Kasumi-1 (cell line): ENCODE measurements at places on chromosomes 6 and 20.

GRCh38 chr20:50607850-50608749 is 83.2 kb downstream of the RIPOR3 start:
- no peak for DNase-seq

- no peak for DNase-seq
Measured at GRCh38 chr6:130366107-130367005, 539 bp downstream of the TMEM200A start.

DNA sequence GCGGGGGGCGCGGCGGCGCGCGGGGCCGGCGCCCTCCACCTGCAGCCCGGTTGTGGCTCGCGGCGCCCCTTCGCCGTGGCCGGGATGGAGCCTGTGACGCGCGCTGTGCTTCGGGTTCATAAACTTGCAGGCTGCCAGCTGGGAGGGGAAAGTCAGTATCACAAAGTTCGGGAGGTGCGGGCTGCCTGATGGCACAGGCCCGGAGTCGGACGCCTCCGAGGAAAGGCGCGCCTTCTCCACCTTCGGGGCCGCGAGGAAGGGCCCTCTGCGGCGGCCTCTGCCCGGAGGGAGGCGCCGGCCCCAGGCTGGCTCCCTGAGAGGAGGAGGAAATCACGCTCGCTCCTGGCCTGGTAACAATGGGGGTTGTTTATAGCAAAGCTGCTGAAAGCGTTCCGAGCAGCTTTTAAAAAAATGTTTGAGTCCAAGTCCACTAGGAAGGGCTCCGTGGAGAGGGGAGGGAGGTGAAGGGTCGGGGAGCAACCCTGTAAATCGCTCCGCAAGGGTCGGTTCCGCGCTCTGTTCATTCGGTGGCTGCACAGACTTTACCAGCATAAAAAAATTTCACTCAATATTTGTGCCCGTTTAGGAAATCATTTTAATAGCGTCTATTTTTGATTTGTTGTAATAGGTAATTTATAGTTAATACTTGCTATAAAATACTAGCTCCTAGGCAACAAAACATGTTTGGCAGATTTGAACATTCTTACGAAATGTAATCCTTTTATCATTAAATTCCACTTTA is 1.0 kb downstream of the AFDN start:
- DNase-seq, result peak; percentile 8

GRCh38 chr6:53056273-53056672 is 8.9 kb upstream of the FBXO9 start:
- DNase-seq, result no peak

GRCh38 chr6:106177786-106178185 is 91.7 kb downstream of the PRDM1 start:
- no peak for DNase-seq

GRCh38 chr6:80457439-80457933 is 351.0 kb downstream of the BCKDHB start:
- no peak for DNase-seq

- no peak for DNase-seq
Measured at GRCh38 chr6:135759831-135760230, 91.7 kb upstream of the PDE7B start.

DNA sequence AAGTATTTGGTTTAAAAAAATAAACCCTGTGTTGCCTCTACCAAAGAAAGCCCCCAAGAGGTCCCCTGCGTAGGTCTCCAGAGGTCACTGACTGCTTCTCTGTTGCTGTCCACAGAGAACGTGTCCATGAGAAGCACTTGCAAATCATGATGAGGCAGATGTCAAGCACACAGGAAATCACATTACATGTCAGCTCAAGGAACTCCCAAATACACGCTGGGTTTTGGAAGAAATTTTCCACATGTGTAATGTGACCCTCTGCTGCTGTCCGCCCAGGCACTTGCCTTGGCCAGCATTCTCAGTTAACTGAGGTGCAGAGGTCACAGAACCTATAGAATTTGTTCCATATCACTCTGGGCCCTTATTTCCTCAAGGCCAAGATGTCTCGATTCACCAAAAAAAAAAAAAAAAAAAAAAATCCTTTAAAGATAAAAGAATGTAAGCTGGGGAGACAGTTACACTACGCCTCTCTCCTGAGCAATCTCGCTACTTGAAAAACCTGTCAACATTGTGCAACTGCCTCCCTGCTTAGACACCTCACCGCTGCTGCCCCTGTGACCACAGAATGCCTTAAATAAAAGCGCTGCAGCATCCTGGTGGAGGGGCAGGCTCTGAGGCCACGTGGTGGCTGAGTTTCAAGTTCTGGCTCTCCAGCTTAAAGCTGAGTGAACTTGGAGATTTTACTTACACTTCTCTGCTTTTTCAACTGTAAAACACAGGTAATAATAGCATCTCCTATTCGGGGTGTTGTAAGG is 42.3 kb downstream of the SLC22A23 start:
- DNase-seq, result no peak

DNA sequence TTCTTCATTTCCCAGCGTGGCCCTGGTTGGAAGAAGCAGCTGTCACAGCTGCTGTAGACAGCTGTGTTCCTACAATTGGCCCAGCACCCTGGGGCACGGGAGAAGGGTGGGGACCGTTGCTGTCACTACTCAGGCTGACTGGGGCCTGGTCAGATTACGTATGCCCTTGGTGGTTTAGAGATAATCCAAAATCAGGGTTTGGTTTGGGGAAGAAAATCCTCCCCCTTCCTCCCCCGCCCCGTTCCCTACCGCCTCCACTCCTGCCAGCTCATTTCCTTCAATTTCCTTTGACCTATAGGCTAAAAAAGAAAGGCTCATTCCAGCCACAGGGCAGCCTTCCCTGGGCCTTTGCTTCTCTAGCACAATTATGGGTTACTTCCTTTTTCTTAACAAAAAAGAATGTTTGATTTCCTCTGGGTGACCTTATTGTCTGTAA is 292.7 kb downstream of the ESR1 start:
- peak; percentile 64 for DNase-seq

- no peak for DNase-seq
Measured at GRCh38 chr6:151044465-151045441, 179.3 kb downstream of the MTHFD1L start.

- no peak for DNase-seq
Measured at GRCh38 chr20:6644813-6645628, 122.5 kb upstream of the BMP2 start.

DNA sequence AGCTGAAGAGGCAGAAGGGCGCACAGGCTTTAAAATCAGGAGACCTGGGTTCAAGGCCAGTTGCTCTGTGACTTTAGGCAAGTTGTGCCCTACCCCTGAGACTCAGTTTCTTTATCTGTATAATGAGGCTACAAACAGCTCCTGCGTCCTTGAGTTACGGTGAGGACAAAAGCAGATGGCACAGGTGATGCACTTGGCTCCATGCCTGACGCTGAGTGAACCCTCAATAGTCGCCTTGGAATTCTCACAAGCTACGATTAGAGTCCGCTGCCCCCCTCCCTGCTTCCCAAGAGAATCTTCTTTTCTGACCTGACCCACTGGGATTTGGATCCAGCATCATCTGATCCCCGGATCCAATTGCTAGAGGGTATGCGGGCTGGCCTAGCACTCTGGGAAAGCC is 6.4 kb downstream of the KCNG1 start:
- no peak for DNase-seq

DNA sequence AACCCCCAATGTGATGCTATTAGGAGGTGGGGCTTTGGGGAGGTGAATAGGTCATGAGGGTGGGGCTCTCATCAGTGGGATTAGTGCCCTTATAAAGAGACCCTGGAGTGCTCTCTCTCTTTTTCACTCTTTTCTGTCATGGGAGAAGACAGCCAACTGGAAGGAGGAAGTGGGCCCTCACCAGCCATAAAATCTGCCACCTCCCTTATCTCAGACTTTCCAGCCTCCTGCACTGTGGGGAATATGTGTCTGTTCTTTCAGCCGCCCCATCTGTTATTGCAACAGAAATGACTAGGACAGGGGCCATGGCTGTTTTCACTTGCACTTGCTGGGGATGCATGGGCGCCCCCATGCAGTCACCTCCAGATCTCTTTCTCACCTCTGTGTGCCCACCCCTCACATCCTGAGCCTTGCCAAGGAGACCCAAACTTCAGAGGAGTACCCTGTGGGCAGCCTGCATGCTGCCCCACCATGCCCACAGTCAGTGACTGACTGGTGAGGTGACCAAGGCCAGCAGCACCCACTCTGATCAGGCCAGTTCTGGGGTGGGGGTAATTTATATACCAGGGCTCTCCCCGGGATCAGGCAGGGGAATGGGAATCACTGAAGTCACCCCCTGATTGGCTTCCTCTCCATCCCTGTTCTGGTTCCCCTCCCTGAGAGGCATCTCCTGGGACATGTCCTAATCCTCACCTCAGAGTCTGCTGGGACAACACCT is 118.4 kb downstream of the ANKRD60 start:
- no peak for DNase-seq

DNA sequence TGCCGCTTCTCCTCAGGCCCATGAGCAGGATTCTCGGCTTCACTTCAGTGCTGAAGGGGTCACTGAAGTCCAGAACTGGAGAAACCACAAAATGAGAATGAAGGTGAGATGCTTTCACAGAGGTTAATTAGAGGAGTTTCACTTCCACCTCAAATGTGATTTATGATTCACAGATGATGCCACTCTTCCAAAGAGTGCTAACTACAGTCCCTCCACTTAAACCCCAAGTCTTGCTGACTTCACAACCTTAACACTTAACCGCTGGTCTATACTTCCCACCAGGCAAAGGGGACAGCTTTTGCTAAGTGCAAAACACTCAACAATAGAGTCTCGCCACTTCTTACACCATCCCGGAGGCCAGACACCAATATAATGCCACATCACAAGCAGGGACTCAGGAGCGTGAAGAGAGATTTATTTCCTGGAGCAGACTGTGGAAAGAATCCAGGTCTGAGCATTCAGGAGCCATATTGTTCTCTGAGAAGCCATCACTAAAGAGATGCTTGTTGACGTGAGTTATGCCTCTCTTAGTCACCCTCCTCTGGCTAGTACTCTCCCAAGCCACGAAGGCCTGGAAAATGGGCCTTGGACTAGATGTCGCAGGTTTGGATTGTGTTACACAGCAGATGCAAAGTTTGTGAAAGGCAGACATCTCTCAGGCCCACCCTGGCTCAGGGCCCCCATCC is 24.4 kb downstream of the RRAGD start:
- no peak for DNase-seq

DNA sequence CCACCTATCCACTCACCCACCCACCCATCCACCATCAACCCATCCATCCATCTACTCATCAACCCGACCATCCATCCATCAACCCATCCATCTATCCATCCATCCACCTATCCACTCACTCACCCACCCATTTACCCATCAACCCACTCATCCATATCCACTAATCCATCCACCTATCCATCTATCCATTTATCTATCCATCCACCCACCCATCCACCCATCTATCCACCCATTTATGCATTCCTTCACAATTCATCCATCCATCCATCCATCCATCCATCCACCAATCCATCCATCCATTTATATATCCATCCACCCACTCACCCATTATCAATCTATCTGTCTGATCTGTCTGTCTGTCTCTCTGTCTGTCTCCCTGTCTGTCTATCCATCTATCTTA is 14.1 kb downstream of the BPIFB4 start:
- DNase-seq, result no peak

DNA sequence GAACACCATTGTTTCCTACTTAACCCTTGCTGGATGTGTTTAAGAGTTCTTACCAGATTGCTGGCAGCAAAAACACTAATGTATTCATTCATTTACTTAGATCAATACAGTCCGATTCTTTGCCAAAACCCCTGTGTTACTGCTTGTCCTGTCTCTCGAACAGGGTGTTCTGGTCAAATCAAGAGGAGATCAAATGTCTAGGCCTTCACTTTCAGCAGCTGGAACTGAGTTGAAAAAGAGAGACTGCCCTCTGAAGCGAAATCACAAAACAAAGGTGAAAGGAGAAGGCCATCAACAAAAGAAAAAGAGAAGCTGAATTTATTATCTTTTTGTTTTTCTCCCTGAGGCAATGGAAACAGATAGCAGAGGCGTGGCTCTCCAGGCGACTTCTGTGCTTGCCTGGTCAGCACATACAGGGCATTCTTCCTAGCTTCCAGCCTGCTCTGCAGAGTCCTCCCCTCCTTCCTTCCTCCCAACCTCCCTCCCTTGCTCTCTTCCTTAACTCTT is 44.1 kb upstream of the GCM1 start:
- no peak for DNase-seq

DNA sequence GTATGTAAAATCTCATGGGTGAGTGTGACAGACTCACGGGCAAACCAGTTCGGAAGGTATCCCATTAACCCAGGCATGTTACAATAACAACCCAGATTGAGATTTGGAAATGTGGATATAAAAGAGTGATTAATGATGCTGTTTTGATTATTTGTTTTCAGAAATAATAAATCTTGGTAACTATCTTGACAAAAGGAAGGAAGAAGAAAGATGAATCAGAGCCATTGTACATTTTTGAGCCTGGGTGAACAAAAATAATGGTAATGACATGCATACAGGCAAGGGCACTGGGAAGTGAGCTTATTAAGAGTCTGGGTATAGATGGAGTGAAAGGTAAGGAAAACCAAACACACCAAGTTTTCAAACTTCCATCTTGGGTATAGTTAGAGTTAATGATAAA is 862.0 kb downstream of the PHF3 start:
- no peak for DNase-seq

DNA sequence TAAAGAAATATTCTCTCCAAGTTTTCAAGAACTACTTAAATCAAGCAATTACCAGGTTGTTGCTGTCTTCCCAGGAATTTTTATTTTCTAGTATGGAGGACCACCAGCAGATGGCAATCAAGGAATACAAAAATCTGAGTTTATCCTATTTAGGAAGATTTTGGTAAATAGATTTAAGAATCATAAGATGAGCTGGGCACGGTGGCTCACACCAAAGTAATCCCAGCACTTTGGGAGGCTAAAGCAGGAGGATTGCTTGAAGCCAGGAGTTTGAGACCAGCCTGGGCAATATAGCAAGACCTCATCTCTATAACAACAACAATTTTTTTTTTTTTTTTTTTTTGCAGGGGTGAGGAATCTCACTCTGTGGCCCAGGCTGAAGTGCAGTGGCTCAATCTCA is 19.3 kb upstream of the SEC63 start:
- DNase-seq, result peak; percentile 48

GRCh38 chr6:79353226-79353625 is 118.7 kb upstream of the HMGN3 start:
- no peak for DNase-seq
